ENCODE measurements at places on chromosomes 5 and 9.

- no peak for DNase-seq
Observed at GRCh38 chr5:154258531-154259217, 68.1 kb downstream of the GALNT10 start.

DNA sequence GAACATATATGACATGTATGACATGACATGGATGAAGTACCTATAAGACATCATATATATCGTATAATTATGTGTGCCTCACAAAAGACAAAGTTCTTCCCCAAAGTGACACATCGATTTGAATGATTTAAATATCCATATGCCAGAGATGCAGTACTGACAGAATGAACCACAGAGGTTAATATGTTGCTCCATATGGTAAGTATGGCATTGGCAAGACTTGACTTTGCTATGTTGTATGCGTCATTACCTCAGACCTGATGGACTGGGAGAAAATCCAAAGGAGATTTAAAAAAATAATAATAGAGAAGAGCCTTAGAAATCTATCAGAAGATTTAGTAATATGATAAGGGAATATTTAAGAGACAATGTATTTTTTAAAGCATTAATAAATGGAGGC is 263.2 kb downstream of the PJA2 start:
- DNase-seq, result no peak

DNA sequence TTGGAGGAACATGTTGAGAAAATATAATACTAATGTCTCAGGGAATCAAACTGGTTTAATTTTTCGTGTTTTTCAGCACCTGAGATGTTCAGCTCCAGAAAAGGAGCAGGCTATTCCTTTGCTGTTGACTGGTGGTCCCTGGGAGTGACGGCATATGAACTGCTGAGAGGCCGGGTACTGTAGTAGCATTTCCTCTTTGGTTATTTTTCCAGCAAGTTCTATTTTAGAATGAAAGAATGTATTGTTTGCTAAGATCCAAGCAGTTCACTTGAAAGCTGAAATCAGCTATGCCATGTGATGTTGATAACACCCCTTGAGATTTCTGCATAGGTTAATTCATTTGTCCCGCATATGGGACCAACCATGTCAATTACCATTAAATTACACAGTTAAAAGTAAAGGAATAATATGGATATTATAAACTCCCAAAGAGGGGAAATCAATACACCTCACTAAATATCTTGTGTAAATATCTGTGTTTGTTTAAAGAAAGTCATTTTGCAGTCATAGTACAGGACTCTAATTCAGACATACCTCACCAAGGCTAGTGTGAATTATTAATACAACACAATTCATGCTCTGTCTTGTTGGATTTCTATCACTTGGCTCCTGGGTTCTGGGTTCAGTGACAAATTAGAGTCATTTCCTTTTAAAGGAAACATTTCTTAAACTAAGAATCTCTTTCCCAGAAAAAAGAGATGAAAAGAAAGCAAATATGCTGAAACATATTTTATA is 126.8 kb downstream of the STK32A start:
- no peak for DNase-seq

- DNase-seq, result no peak
Observed at GRCh38 chr5:52799358-52799982, 11.8 kb downstream of the ITGA1 start.

- no peak for DNase-seq
Observed at GRCh38 chr5:170147051-170147752, 41.5 kb downstream of the FOXI1 start.

DNA sequence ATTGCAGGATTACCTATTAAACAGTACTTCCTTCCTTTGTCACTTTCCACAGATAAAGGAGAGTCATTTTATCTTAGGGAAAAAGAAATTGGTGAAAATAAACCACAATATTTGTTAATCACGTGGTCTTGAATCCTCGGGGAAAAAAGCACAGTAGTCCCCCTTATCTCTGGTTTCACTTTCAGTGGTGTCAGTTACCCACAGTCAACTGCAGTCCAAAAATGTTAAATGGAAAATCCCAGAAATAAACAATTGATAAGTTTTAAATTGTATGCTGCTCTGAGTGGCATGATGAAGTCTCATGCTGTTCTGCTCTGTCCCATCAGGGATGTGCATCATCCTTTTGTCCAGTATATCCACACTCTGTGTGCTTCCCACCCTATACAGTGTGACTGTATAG is 405.2 kb upstream of the MPDZ start:
- DNase-seq, result no peak

GRCh38 chr9:90307167-90307833 is 335.3 kb downstream of the DIRAS2 start:
- DNase-seq, result no peak

GRCh38 chr5:154801083-154801482 is 45.9 kb downstream of the LARP1 start:
- DNase-seq, result no peak

GRCh38 chr5:176519810-176520720 is 17.1 kb downstream of the RNF44 start:
- no peak for DNase-seq

DNA sequence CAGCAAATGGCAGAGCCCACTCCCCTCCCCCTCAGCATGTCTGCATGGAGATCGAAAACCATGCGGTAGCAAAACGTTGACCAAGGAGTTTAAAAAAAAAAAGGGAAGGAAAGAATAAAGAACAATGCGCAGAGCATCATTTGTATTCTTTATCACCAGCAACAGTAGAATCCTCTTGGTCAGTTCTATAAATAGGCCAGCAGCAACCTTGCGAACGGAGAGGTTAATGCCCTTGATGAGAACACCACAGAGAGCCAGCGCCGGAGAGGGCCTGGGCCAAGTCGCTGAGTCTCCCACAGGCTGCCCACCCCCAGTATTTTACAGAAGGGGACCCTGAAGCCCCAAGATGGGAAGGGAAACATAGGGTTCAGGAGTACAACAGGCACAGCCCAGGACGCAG is 22.7 kb downstream of the WHRN start:
- no peak for DNase-seq

- DNase-seq, result no peak
Observed at GRCh38 chr5:135208555-135208902, 174.5 kb upstream of the PITX1 start.

- no peak for DNase-seq
Observed at GRCh38 chr9:137748741-137749140, 128.8 kb upstream of the CACNA1B start.

- no peak for DNase-seq
Observed at GRCh38 chr9:127923046-127923445, 6.2 kb upstream of the ST6GALNAC4 start.

GRCh38 chr9:1050125-1050895 is at the start of gene DMRT2:
Gene DMRT2 (plus strand): TSS chr9:1050357. CDS start chr9:1051614, 1,257 bp downstream.
- no peak for DNase-seq

DNA sequence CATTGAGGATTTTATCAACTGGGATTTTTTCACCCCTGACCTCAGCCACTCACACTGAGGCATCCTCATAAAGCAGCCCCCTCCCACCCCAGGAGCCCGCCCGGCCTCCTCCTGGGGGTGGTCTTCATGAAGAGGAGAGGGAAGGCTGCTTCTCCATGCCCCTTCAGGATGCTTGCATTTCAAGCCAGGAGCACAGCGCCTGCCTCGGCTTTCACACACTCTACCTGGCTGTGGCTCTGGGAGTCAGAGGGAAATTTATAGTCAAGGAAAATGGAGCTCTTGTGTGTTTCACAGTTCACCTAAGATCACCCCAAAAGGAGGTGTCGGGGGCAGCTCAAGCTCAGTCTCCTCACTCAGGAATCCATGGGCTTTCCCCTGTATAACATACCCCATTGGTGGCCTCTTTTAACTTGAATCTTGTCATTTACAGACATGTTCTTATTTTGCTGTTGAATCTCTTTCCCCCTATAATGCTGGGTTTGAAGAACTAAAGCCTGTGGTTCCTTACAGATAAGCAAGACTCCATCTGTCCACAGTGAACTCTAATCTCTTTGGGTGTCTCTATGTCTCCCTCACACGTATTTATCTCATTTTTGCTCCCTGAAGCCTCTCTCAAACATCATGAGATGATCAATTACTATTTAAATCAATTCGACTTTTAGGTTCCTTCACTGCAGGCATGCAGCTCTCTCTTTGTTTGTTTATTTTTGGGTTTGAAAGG is 22.6 kb upstream of the IQGAP2 start:
- DNase-seq, result no peak

- DNase-seq, result no peak
Observed at GRCh38 chr5:53482717-53483638, 2.5 kb downstream of the FST start.

DNA sequence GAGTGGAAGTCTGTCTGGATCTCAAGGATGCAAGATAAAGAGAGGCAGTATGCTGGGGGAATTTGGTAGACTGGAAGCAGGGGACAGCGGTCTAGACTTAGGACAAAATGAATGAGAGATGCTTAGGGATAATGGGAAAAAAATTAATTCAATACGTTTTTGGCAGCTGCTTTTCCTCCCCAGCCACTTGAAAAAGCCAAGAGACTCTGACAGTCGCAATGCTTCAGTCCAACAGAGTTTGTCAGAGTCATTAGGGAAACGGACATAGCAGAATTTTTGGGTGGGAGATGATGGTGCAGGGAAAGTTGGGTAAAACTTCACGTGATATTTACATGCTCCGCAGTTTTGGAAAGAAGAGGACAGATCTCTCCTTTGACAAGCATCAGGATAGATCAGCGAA is 129.7 kb downstream of the GOLPH3 start:
- DNase-seq, result no peak

GRCh38 chr5:61277190-61277589 is 54.9 kb upstream of the ZSWIM6 start:
- no peak for DNase-seq

- DNase-seq, result no peak
Observed at GRCh38 chr5:139141446-139142204, 56.5 kb downstream of the SIL1 start.

GRCh38 chr5:67301285-67301903 is 104.8 kb upstream of the CD180 start:
- no peak for DNase-seq

GRCh38 chr5:12242950-12243888 is 339.0 kb upstream of the CTNND2 start:
- DNase-seq, result no peak

GRCh38 chr9:36521148-36521547 is 51.5 kb upstream of the MELK start:
- no peak for DNase-seq

- DNase-seq, result no peak
Observed at GRCh38 chr5:35294976-35295375, 64.7 kb upstream of the PRLR start.

- DNase-seq, result no peak
Observed at GRCh38 chr5:149550594-149551226, 529 bp downstream of the CSNK1A1 start.

DNA sequence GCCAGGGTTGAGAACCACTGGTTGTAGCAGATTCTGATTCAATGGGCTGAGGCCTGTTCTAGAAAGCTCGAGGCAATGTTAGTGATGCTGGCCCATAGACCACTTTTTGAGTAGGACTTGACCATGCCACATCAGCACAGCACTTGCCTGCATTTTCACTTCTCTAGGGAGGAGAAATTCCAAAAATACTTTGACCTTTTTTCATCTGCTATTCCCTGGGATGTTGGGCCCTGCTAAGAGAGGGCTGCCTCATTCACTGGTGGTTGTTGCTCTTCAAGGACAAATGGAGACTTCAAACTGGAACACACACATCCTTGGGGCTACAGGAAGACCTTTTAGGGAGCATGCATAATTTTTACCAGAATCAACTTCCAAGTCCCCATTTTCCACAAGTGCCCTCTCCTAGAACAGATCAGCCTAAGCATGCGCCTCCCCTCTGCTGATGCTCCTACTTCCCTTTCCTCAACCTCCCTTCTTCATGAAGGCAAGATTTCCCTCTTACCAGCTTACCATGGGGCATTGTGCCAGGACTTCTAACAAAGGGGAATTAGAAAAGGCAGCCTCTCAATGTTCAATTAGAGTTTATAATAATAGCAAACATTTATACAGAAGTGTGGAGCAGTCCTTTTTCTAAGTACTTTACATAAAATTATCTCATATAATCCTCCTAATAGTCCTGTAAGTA is 12.7 kb upstream of the TGFBI start:
- no peak for DNase-seq

GRCh38 chr5:54460181-54460919 is 4.9 kb downstream of the HSPB3 start:
- no peak for DNase-seq

DNA sequence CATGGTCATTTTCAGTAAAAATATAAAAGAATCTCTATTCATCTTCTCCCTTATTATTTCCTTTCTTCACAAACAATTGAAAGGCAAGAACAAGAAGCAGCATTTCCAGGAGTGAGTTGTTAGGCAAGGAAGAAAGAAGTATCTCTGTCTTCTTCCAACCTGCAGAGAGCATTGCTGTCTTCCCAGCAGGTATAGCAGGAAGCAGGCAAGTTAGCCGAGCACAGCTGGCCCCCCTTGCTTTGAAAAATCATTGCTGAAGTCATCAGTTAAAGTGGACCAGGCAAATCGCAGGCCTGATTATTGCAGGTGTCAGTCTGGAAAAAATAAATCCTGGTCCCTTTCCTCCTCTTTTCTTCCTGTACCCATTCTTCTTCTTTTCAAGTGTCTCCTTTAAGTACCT is 353.1 kb upstream of the BRINP1 start:
- DNase-seq, result no peak

- no peak for DNase-seq
Observed at GRCh38 chr5:6713274-6714225, at the start of gene TENT4A. Gene TENT4A (plus strand): TSS chr5:6713432. CDS start chr5:6713984, 552 bp downstream.

DNA sequence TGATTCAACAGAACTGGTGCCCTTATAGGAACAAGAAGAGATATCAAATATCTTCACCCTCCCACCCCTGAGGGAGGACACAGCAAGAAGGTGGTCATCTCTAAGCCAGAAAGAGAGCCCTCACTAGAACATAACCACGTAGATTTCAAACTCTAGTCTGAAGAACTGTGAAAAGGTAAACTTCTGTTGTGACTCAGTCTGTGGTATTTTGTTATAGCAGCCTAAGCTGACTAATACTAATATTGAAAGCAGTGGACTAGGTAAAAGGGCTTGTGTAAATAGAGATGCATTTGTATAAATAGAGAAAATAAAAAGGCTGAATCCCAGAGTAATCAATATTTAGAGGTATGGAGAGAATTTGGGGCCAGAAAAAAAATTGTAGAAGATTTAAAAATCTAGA is 157.6 kb upstream of the CCNH start:
- DNase-seq, result no peak

- DNase-seq, result no peak
Observed at GRCh38 chr5:1961304-1961946, 78.7 kb upstream of the IRX4 start.

GRCh38 chr9:106920701-106921283 is 57.8 kb downstream of the ZNF462 start:
- no peak for DNase-seq

DNA sequence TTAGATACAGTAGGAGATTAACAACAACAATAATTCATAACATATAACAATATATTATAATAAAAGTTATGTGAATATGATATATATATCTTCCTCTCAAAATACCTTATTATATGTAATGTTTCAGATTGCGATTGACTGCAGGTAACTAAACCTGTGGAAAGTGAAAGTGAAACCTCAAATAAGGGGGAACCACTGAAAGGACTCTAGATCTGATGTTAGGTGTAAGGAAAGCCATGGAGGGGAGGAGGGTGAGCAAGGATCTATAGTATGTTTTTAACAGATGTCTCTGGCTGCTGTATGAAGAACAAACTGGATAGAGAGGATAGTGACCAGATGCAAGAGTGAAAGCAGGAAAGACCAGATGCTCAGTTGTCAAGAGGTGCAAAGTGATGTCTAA is 5.8 kb upstream of the FSTL4 start:
- no peak for DNase-seq

GRCh38 chr9:27940535-27940934 is 367.3 kb upstream of the C9orf72 start:
- DNase-seq, result no peak

All from stimulated activated CD4-positive, alpha-beta T cell treated with anti-CD3 and anti-CD28 coated beads, Interleukin-2, amount 100 ng/mL, for 4 hours (primary cell).